Large intestine (tissue), 12 donors: ENCODE measurements at places on chromosomes 2 and 18. TPM values are rescaled to one million over a fixed set of nuclear protein-coding genes. Genes with fewer than 3 reads are reported as not detected.

Gene CTAGE1
- polyA plus RNA-seq: 0.10 TPM

Gene FARSB
- 23.8 TPM for polyA plus RNA-seq

Gene ALPP
- 0.06 TPM for polyA plus RNA-seq

Gene SCN3A
- 5.5 TPM for polyA plus RNA-seq

Gene ARHGAP25
- polyA plus RNA-seq: 3.5 TPM

Gene IL36A
- polyA plus RNA-seq: not detected

DNA sequence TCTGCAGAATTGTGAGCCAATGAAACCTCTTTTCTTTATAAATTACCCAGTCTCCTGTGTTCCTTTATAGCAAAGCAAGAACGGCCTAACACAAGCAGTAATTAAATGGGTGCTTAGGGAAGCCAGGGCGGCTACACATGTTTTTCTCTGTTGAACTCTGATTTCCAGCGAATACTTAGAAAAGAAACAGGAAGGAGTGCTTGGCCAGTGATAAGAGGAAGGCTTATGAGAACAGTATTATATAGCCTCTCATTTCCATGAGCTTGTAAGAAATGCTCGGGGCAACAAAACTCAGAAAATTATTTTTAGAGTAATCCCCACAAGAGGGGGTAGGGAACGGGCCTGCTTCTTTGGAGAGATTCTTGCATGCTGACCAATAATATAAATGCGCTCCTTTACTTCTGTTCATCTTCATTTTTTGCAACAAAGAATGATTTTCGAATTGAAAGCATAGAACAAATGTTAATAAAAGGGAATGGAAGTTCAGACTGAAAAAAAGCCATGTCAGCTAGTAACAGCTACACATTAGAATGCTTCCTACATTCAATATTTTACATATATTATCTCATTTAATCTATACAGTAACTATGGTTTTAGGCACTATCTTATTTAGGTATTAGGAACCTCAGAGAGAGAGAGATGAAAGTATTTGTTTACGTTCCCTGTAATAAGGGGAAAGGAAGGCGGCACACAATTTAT, 49.7 kb upstream of the CCDC85A start:
- DNase-seq: no peak

GRCh38 chr2:234745347-234745746, 206.5 kb upstream of the SH3BP4 start:
- no peak for DNase-seq

DNA sequence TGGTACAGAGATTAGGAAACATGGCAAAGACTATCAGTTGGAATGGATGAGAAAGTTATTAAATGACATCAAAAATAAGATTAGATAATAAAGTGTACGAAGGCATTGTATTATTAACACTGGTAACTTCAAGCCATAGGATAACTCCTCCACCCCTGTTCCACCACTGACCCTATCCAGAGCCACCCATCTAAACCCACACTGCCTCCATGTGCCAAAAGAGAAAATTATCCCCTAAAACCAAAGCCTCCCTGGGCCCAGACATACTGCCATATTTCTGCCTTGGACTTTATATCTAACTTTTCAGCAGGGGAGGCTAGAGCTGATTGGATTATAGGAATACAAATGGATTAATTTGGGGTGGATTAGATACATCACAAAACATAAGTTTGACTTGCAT, 443.7 kb downstream of the BCL11A start:
- DNase-seq: no peak

DNA sequence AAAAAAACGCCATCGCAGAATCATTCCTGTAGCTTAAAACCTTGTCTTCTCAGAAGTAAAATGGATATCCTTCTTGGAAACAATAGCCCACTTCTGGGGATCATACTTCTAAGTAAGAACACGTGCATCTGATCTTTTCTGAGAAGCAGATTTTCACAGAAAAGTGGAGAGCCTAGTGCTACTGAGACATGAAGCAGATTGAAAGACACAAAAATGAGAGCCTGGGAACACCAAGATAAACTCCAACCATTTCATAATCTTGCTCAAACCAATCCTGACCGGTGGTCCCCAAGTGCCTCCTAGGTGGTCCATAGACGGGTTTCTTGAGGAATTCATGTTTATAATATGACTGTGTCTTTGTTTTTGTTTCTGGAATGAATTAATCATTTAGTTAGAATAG, 191.2 kb downstream of the IRS1 start:
- no peak for DNase-seq

- DNase-seq: no peak
Measured at GRCh38 chr2:18345848-18346247, 214.6 kb downstream of the RDH14 start.

- peak; percentile 75 for DNase-seq
Measured at GRCh38 chr2:174554529-174555150, 43.0 kb downstream of the WIPF1 start.

- no peak for DNase-seq
Measured at GRCh38 chr2:54083021-54083420, 32.4 kb upstream of the ACYP2 start.

DNA sequence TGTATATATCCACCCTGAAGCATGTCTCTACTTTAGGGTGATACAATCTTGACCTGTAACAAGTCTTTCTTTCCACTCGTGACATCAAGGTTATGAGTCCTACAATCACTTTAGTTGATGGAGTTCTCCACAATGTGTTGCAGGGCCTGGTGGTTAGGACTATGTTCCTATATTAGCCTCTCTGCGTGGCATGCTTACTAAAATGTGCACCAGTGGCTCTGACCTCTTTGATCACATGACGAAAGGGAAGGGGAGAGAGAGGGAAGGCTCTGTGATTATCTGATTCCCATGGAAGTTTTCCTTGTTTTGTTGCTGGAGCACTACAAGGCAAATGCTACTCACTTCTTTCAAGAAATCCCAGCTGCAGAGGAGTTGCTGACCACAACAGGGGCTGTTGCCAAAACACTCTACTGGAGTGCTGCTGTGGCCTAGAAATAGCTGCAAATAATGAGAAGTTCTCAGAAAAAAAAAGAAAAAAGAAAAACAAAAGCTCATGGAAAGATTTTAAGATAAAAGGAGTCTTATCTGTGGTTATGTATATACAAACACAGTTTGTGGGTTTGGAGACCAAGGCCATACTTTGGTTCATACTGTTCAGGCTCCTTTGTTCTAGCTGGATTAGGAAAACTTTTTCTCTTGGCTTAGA, 272.8 kb upstream of the MMADHC start:
- no peak for DNase-seq

DNA sequence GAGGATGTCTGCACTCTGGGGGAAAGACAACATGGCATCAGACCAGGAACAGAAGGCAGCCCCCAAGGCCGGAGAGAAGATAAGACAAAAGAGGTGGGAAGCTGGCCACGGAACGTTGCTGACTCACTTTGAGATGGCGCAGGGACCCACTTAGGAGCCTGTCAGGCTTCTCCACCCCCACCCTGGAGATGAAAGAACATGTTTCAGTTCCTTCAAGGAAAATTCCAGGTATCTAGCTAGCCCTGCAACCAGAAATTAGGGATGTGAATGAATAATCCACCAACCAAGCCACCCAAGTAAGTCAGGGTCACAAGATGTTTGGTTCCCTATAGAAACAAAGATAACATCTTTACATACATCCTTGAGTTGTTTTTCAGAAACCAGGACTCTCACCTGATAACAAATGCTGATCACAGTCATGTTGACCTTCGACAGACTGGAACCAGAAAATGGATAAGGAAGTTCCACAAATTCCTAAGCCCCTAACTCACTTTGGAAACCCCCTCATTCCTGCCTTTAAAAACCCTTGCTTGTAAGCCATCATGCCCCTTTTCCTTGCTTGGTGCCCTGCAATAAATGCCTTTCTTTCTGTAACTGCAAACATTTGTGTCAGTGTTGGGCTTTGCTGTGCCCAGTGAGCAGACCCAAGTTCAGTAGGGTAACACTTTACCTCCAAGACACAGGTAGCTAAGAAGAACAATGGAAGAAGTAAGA, 31.9 kb downstream of the PSTPIP2 start:
- DNase-seq: no peak

GRCh38 chr2:239533569-239534316, 132.9 kb upstream of the HDAC4 start:
- DNase-seq: no peak

DNA sequence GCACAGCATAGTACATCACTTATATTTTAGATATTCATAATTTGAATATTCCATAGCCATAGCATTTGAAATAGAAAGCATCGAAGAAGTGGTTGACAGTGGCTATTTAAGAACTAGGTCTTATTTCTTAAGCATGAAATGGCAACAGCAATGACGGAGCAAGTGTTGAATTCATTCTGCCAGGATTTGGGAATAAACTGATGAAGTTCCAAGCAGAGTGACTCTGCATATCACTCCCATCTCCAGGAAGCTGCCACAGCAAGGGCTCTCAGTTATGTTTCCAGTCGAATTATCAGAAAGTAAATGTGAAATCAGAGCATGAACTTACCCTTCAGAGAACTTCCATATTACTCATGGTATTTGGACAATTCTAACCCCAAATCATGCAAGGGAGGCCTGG, 208.1 kb downstream of the IKZF2 start:
- no peak for DNase-seq

DNA sequence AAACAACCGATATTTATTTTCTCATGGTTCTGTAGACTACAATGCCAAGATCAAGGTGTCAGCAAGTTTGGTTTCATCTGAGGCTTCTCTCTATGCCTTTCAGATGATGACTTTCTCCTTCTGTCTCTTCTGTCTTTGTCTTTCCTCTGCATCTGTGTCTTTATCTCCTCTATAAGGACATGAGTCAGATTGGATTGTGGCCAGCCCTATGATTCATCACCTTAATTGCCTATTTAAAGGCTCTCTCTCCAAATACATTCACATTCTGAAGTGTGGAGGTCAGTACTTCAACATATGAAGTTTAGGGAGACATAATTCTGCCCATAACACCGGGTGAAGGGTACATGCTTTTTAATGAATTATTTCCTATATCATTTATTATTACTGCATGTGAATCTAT, 71.2 kb upstream of the CNTNAP5 start:
- DNase-seq: no peak

DNA sequence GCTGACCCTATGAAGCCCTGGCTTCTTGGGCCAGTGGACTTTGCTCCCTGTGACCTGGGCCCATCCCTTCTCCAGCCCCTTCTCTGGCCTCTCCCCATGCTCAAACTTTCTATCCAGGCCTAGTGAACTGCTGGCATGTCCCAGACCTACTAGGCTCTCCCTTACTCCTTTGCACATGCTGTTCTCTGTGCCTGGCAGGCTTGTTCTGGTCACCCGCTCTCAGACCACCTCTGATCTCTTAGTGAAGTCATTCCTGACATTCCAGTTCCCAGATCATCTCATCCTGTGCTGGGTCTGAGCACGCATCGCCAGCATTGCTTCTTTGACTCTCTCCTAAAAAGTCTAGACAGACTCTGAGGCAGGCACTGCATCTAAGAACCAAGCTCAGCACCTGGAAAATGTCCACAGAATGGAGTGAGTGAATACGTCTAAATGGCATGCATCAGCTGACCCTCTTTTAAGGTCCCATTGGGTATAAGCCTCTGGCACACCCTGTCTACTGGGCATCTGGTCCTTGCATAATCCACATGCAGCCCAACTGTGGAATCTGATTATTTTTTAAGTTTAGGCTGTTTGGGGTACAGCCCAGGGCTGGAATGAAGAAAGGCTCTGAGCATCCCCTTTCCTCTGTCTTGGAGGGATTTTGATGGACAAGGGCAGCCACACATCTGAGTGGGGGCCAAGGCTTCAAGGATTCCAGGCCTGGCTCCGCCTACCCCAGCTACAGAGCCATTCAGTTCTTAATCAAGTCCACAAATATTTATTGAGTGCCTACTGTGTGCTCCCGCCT, 130.6 kb upstream of the HAAO start:
- no peak for DNase-seq

DNA sequence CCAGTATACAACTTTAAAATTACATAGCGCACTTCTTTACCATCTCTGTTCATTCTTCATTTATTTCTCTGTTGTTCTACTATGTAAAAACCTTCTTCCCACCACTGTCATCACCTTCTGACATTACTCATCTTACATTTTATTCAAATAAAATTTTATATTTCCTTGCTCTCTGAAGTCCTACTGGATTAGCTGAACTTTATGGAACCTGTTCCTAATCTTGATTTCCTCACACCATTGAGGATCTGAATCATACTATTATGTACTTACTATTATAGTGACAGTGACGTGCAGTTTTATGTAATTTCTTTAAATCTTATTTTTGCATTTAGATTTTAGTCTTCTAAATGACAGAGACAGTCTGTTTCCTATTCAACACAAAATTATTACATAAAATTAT, 98.3 kb downstream of the DYNAP start:
- DNase-seq: no peak

- no peak for DNase-seq
Measured at GRCh38 chr2:112491946-112492345, 10.0 kb downstream of the TTL start.

DNA sequence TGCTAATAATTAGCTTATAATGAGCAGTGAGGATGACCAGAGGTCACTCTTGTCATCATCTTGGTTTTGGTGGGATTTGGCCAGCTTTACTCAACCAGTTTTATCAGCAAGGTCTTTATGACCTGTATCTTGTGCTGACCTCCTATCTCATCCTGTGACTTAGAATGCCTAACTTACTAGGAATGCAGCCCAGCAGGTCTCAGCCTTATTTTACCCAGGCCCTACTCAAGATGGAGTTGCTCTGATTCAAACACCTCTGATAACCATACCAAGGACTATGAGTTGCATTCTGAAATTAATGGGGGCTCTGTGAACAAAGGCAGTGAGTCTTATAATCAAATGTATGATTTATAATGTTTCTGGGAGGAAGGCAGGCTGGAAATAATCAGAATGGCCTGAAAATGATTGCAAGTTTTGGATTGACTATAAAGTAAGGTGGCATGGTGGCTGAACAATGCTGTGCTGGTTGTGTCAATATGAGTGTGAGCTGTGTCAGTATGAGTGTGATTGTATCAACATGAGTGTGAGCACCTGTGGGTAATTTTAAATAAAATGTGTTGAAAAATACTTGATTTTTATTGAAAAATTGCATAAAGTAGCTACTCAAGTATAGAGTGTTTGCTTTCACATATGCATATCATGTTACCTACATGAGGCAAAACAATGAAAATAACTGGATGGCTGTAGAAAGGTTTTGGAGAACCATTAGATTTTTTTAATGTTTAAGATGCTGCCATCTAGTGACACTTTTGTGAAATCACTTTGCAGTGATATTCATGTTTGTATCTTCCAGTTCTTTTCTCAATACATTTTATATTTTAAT, 103.0 kb downstream of the KYNU start:
- DNase-seq: no peak

DNA sequence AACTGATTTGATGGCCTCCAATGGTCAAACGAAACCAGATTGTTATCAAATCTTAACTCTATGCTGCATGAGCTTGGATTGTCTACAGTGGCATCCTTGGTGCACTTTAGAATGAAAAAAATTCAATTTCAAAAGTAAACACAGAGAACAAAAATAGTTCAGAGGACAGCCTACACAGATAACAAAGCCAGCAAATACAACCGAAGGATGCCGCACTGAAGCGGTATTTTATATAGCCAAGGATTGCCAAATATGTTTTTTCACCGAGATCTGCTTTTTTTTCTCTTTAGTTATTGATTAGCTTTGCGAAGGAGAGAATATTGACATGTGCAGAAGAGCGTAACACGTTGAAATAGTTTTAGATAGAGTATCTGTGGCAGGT, 72.0 kb downstream of the SLC4A3 start:
- DNase-seq: no peak
